M059J (cell line): ENCODE measurements at places on chromosomes 7 and 10. TPM values are rescaled to one million over a fixed set of nuclear protein-coding genes. Genes with fewer than 3 reads are reported as not detected.

Gene ERVW-1
- total RNA-seq, result 0.02 TPM in 1 of 2 replicates, not detected in the other

Gene IFT22
- total RNA-seq, result 39.2 and 45.7 TPM in 2 replicates

GRCh38 chr10:128316925-128317324 lies 190.7 kb upstream of the MKI67 start:
- DNase-seq, result no peak

GRCh38 chr7:43766564-43766963 lies 8.1 kb downstream of the BLVRA start:
- DNase-seq, result no peak

Gene SLC13A4
- total RNA-seq, result 0.52 TPM in 1 of 2 replicates, not detected in the other

DNA sequence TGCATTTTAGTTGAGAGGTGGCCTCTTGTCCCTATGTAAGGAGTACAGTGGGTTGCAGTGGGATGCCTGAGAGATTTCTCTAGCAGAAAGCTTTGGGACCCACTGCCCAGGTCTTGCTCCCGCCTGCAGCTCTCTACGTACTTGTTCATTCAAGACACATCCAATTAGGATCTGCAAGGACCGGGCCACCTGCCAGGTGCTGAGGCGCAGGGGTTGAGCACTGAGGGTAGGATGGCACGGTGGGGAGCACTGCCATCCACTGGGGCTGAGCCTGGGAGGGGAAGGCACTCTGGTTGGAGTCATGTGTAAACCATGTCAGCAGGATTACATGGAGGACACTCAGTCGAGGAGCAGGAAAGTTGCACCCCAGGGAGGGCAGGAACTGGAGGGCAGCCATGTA lies 191.1 kb upstream of the GRB10 start:
- DNase-seq, result no peak

- DNase-seq, result peak; percentile 86
Observed at GRCh38 chr7:21945454-21946221, at the start of gene CDCA7L. TSS of gene CDCA7L (minus strand) at chr7:21945899. CDS start at chr7:21945804, 95 bp downstream.

GRCh38 chr7:74242122-74242443 lies 12.1 kb downstream of the RFC2 start:
- no peak for DNase-seq

GRCh38 chr10:58952162-58952601 lies 224.3 kb upstream of the PHYHIPL start:
- no peak for DNase-seq

Gene CEP55
- total RNA-seq, result 85.5 and 87.9 TPM in 2 replicates

Gene LRIT1
- total RNA-seq, result not detected in 2 replicates

DNA sequence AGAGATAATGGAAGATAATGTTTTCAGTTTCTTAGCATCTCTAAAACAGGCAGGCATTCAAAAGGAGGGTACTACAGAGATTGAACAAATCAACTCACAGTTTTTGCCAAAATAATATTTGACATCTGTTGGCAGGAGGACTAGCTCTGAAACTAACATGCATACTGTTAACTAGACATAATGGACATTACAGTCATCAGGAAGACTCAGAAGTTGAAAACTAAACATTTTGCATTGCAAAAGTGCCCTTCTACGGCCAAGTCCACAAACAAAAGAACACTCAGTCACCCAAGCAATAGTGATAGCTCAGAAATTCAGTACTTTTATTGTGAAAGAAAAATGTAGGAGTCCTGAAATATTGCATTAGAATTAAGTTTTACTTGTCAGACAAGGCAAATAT lies 399.0 kb downstream of the HGF start:
- no peak for DNase-seq

Gene MCMBP
- total RNA-seq, result 53.1 and 83.4 TPM in 2 replicates

Gene PPRC1
- 14.7 and 15.1 TPM in 2 replicates for total RNA-seq

DNA sequence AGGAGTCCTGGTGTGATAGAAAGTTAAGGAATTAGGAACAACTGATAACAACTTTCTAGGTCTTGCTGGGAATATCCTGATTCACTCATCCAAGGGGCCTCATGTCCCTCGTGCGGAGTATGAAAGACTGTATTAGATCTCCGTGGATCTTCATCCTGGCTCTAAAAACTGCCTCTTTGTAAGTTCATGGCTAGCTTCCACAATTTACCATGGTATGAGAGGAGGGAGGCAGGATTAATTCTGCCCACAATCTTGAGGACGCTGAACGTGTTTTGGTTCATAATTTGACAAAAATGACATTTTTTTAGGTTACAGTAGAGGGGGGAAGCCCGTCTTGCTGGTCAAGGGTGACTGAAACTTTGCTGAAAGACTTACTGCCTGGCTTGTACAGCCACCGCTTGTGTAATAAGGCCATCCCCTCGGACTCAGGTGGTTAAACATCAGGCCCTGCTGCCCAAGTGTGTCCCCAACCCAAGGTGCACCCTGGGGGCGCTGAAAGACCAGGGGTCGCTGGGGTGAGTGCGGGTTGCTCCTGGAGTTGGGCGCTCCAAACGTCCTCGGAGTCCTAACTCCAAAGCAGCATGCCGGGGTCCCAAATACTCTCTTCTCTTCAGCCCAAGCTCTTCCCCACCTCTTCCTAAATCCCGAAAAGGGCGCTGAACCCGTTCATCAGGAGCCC lies 733 bp downstream of the HIBADH start:
- DNase-seq, result no peak

DNA sequence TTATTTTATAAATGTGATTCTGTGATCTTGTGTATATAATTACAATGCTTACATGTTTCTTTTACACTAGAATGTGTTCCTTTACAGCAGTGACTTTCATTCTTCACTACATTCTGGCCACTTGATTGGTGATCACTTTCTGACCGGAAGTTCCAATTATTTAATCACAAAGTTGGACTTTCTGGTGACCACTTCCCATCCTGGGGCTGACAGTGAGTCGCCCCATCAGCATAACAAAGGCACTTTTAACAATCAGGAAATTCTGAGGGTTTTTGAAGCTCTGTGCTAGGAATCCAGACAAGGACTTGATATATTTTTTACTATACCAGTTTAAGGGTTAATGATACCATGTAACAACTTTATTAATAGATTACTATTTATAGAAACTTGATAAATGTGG lies 282.3 kb upstream of the KAT6B start:
- DNase-seq, result peak; percentile 64

Gene CLDN12
- 37.6 and 72.8 TPM in 2 replicates for total RNA-seq

DNA sequence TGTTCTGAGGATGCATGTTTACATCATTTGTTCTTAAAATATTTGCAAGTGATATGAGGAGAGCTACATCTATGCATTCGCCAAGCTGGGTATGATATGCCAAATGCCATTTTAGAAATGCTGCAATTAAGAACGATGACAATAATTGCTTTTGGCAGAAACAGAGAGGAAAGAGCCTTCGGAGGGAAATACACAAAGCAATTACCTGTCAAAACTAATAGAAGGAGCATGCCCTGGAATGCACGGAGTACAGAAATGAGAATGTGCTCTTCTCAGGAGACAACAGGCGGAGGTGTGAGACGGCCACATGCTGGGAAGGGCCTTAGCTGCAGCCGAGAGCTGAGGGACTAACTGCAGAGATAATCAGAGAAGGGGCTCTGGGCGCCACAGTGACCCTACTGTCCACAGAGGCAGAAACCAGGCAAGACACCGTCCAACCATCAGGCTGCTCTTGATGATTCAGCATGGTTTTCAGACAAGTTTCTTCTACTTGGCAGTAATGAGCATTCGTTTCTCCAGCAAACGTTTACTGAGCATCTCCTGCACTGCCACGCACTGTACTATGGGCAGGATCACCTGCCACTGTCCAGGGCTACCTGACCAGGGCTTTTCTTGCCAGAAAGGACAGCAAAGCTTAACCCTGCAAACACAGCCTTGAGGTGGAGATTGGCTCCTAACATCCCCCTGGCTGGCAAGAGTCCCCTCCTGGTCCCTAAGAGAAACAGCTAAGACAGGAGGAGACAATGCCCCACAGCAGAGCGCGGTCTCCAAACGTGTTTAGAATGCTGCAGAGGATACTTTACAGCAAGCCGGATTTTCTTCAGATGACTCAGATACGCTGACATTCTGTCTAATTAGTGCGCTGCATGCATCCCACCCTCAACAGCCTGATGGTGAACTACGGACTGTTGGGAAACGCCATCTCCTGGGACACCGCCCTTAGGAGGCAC lies 18.1 kb downstream of the VIPR2 start:
- no peak for DNase-seq

- DNase-seq, result peak; percentile 78
Observed at GRCh38 chr10:36489611-36490228, 635.7 kb upstream of the ANKRD30A start.

Gene NKX2-3
- total RNA-seq, result 0.12 TPM in 1 of 2 replicates, not detected in the other

- DNase-seq, result no peak
Observed at GRCh38 chr10:91569522-91569921, 63.3 kb downstream of the PPP1R3C start.

GRCh38 chr10:101394524-101395133 lies 40.7 kb downstream of the BTRC start:
- no peak for DNase-seq

GRCh38 chr10:122549636-122550035 lies 10.9 kb upstream of the DMBT1 start:
- no peak for DNase-seq

DNA sequence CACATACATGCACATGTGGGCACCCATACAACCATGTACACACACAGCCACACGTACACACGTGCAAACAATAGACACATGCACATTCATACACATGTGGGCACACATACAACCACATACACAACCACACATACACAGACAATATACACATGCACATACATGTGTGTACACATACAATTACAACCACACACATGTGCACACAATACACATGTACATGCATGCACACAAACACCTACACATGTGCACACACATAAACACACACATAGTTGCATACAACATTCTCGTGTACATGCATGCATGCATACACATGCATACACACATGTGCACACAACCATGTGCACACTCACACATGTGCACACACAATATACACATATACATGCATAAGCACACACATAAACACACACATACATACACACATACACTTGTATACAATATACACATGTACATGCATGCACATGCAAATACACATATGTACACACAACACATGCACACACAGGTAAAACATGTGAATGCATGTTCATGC lies 118.6 kb upstream of the FRMD4A start:
- DNase-seq, result no peak

Gene TEX47
- not detected in 2 replicates for total RNA-seq

DNA sequence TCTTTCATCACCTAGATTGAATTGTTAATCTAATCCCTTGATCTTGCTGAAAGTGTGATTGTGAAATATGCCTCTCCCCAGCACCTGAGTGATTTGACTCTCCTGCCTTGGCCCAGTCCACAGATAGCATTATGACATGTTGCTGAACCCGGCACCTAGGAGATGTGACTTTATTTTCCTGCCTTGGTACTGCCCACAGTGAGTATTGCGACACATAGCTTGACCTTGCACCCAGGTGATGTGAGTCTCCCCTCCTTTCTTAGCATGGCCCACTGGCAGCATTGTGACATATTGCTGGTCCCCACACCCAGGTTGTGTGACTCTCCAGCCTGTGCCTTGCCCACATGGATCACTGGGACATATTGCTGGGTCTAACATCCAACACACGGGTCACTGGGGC lies 32.5 kb upstream of the ZNF107 start:
- DNase-seq, result no peak

Gene MACC1
- 0.07 and 0.15 TPM in 2 replicates for total RNA-seq

DNA sequence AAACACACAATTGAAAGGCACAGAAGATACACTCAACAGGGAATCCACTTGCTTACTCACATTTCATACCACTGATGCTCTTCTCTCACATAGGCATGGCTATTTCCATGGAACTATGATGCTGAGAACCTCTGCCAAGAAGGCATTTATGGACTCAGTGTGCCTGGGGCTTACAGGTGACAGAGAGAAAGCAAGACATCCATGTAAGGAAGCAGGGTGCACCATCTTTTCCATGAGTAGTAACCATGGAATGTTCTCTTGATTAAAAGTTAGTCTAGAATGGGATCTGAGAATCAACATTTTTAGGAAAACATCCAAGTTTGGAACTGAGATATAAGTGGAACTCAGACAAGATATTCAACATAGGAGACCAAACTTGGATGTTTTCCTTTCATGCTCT lies 52.5 kb upstream of the MACC1 start:
- peak; percentile 88 for DNase-seq

- peak; percentile 91 for DNase-seq
Observed at GRCh38 chr10:91185239-91185875, 35.1 kb upstream of the PCGF5 start.

GRCh38 chr7:73850781-73851207 lies 8.5 kb upstream of the METTL27 start:
- DNase-seq, result peak; percentile 97

Gene FANK1
- 4.5 and 11.2 TPM in 2 replicates for total RNA-seq

DNA sequence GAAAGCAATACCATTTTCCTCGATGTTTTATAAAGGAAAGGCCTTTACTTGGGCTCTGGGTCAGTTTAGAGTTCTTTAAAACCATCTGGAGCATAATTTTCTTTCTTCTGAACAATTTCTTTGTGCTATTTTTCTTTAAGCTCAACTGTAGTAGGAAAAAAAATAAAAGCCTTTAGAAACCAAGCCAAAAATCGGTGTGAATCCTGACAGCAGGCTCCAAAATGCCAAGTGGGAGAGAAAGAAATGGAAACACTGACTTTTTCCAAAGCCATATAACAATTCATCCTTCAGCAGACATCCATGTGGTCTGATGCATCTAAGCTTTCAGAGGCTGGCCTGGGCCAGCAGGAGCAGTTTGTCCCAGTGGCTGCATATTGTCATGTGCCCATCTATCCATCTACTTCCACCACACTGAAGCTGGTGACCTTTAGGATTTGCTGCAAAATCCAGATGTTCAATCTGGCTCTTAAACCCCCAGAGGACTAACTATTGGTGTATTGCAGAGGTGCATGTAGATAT lies 23.0 kb upstream of the ITPRID1 start:
- no peak for DNase-seq

GRCh38 chr7:126223729-126224128 lies 1029.0 kb downstream of the GRM8 start:
- DNase-seq, result no peak

- peak; percentile 36 for DNase-seq
Observed at GRCh38 chr7:130667593-130668257, 823 bp downstream of the COPG2 start.

Gene CDHR1
- total RNA-seq, result not detected in 2 replicates

- DNase-seq, result no peak
Observed at GRCh38 chr7:135322571-135323340, 89.1 kb downstream of the STRA8 start.

- DNase-seq, result peak; percentile 68
Observed at GRCh38 chr10:775245-776075, 86.0 kb upstream of the DIP2C start.

Gene CTAGE8
- 0.05 and 0.42 TPM in 2 replicates for total RNA-seq

GRCh38 chr10:110115784-110116520 lies 91.5 kb upstream of the MXI1 start:
- no peak for DNase-seq
